ENCODE measurements at places on chromosomes 6 and 20.

DNA sequence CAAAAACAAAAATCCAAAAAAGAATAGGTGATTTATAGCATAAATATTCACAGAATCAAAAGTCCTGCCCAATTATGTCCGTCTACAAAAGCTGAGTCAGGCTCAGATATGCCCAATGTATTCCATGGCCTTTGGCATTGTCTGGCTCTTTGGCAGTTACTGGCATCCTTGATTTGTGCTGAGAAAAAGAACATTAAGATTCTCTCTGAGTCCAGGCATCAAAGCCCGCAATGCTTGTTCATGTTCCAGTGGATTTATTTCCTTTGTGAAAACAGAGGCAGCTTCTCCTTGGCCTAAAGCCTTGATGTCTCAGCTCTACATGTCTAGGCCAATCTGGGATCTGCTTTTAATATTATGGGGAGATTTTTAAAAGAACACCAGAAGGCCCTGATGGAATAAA is 76.1 kb upstream of the SLC4A11 start:
- no peak for DNase-seq

DNA sequence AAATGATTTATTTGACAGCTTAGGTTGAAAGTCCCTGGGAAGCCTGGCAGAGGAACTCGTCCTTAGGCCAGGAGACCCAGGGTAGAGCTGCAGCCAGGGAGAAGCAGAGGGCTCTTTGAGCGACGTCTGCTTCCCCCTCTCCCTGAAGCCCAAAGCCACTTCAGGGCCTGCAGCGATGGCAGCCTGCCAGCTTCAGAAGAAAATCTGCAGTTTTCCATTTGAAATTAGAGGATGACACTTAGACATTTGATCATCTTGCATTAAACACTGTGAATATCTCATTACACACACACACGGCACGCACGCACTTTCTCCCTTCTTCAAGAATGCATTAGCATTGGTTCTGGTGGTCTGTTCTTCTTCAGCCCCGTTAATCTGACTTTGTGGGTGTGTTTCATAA is 96.5 kb downstream of the PLEKHG1 start:
- no peak for DNase-seq

GRCh38 chr6:105794870-105795269 is 291.3 kb upstream of the PRDM1 start:
- no peak for DNase-seq

DNA sequence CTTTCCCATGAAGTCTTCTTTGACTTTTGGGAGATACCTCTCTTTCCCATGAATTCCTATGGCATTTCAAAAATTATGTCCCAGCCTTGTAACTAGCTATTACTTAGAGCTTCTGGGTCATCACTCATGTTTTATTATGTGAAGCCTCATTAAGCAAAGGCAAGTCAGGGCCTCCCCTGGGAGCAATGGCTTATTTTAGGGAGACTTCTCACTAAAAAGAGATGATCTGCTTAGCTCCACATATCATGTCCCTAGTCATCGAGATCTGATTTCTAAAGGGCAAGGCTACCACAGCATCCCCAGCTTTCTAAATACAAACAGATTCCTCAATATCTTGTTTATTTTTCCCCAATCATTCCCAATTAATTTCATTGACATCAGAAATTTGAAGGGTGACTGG is 154.0 kb upstream of the MANEA start:
- no peak for DNase-seq

- no peak for DNase-seq
Observed at GRCh38 chr20:32327087-32327681, 30.9 kb upstream of the ASXL1 start.

- DNase-seq = no peak
Observed at GRCh38 chr20:32312718-32313424, 35.4 kb downstream of the KIF3B start.

GRCh38 chr20:49286689-49287551 is 9.1 kb upstream of the ZNFX1 start:
- no peak for DNase-seq

DNA sequence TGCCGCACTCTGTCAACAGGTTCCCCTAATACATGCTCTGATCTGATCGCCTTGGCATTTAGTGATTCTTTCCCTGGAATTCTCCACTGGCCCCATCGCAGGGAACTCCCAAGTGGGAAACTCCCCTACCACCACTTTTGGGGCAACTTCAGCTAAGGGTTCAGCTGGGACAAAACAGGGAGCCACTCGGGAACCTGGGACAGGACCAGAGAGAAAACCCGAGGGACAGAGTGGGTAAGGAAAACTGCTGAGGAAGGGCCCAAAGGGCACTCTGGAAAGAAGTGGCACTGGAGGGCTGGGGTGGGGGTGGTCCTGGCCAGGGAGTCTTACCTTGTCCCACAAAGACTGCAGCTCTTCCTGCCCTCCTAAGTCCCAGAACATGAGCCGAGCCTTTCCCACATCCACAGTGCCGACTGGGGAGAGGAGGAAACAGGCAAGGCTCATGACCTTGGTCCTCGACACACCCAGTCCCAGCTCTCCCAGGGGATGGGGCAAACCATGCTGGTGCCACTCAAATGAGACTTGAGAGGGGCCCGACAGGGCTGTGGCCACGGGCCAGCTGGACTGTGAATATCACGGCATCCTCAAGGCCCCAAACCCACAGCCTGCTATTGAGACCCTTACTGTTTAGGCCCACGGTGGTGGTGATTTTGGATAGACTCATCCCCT is 1.6 kb downstream of the ARFRP1 start:
- DNase-seq = no peak

GRCh38 chr6:7512320-7512719 is 29.2 kb upstream of the DSP start:
- DNase-seq = no peak

- DNase-seq = no peak
Observed at GRCh38 chr20:21101453-21101931, 4.7 kb downstream of the LINC00237 start.

DNA sequence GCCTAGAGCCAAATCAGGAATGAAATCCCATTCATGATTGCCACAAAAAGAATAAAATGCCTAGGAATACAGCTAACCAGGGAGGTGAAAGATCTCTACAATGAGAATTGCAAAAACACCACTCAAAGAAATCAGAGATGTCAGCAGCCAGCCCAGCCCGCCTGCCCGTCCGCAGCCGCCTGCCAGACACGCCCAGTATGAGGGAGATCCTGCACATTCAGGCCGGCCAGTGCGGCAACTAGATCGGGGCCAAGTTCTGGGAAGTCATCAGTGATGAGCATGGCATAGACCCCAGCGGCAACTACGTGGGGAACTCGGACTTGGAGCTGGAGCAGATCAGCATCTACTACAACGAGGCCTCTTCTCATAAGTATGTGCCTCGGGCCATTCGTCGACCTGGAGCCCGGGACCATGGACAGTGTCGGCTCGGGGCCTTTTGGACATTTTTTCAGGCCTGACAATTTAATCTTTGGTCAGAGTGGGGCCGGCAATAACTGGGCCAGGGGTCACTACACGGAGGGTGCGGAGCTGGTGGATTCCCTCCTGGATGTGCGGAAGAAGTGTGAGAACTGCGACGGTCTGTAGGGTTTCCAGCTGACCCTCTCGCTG is 13.4 kb downstream of the GABRR2 start:
- DNase-seq = no peak

DNA sequence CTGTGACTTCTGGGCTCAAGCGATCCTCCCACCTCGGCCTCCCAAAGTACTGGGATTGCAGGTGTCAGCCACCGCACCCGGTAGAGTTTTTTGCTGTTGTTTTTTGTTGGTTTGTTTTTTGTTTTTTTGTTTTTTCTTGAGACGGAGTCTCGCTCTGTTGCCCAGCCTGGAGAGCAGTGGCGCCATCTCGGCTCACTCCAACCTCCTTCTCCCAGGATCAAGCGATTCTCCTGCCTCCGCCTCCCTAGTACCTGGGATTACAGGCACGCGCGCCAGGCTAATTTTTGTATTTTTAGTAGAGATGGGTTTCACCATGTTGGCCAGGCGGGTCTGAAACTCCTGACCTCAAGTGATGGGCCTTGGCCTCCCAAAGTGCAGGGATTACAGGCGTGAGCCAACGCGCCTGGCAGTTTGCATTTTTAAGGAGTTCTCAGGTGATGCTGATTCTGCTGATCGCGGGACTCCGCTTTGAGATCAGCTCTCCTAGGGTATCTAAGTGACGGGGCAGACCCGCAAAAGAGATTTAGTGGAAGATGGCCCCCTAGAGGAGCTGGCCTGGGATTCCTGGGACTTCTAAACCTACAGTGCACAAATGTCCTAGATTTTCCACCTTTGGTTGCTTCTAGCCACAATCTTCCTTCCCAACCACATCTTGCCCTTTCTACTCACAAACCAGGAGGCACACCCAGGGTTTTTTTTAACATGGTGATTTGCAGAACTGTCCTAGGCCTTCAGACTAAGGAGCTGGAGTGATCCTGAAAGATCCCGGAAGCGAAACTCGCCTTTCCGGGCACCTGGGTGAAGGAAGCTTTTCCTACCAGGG is 45.2 kb downstream of the DPPA5 start:
- DNase-seq = peak; percentile 42

DNA sequence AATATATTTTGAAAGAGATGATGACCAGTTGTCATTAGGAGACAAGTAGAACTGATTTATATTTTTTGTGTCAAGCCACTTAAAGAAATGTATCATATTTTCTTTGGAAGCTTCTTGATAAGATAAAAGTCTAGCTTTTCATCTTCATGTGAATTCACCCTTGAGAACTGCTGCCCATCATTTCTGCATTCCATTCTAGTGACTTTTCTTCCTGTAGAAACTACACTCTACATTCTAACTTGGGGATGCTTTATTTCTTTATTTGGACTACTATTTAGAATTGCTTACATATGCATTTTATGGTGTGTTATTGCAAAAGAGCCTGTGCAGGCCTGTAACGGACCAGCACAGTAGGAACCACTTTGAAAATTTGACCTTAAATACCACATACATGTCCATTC is 335.0 kb upstream of the KCNQ5 start:
- no peak for DNase-seq

GRCh38 chr6:9408402-9409117 is 973.2 kb upstream of the SLC35B3 start:
- DNase-seq = no peak

GRCh38 chr6:161035182-161035980 is 43.8 kb downstream of the MAP3K4 start:
- no peak for DNase-seq

DNA sequence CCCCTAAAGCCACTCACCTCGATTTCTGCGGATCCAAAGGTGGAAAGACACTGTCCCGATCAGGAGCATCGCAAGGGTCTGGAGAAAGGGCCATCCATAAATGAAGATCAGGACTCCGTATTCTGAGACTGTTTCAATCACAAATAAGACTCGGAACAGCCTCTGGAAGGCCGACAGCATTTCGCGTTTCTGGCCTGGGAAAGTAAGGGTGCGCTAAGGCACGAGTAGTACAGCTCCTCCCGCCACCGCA is 44.6 kb downstream of the DPPA5 start:
- no peak for DNase-seq

- DNase-seq = no peak
Observed at GRCh38 chr6:89353702-89354392, 1.3 kb upstream of the UBE2J1 start.

DNA sequence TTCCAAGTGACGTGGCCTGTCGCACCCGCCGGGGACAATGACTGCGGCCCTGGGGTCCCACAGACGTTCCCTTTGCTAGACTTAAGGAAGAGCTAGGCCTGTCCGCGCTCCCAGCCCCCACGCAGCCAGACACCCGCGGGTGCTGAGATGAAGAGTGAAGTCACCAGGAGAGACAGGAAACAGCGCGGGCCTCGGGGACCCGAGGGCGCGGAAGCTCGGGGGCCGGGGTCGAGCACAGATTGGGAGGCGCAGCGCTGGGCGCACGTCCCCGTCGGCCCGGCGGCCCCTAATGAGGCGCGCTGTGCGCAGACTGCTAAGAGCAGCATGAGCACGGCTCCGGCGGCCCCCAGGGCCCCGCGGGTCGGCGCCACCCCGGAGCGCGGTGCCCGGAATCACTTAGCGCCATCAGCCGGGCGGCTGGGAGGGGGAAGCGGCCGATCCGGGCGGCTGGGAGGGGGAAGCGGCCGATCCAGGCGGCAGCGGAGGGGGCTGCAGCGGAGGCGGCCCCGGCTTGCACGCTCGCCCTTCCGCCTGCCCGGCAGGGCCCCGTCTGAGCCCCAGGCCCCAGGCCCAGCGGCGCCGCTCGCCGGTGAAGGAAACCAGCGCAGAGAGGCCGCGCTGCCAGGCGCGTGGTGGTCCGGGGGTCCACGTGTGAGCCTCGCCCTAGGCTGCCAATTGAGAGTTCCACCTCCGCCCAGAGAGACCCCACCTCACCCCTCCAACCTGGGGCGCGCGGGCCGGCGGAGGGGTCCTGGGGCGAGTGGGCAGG is 8.3 kb upstream of the AVP start:
- no peak for DNase-seq

DNA sequence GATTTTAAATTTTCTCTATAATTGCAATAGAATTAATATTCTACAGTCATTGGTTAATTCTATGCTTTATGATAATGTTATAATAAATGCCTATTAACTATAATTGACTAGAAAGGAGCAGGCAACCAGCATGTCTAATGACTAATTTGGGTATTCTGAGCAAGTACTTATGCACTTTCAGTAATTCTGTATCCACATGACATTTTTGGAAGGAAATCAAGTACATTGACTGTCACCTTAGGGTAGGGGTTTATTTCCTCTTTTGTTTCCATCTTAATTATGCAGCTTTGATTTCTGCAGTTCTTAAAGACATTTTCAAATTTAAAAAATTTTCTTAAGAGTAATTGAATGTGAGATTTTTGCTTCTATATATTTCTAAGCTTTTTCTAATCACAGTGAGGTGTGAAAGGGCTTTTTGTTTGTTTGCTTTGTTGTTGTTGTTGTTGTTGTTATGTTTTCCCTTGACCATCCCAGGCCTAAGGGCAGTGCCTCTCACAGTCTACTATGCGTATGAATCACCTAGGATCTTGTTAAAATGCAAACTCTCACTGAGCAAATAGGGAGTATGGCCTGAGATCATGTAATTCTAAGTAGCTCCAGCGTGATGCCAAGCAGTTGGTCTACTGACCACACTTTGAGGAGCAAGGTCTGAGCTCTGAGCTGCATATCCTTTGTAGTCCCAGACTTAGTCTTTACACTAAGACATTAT is 467.1 kb upstream of the RNF217 start:
- peak; percentile 54 for DNase-seq

DNA sequence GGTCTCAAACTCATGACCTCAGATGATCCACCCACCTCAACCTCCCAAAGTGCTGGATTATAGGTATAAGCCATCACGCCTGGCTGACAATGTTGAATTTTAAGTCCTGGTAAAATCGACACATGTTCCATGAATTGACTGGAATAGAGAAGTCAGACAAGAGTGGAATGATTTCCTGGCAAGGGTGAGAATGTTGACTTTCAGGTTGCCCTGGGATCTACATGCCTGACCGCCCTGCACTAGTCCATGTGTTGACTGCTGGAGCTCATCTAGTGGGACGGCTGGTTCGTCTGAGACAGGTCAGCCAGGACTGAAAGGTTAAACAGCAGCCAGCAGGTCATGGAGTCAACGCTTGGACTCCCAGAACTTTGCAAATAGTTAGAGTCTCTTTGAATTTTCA is 88.8 kb downstream of the SASH1 start:
- no peak for DNase-seq

GRCh38 chr6:57263739-57264138 is 41.6 kb upstream of the RAB23 start:
- DNase-seq = no peak

Data from Panc1 (cell line).